ENCODE measurements at places on chromosomes 4 and X.

GRCh38 chr4:146855761-146856160, 89.9 kb downstream of the TTC29 start:
- no peak for DNase-seq

DNA sequence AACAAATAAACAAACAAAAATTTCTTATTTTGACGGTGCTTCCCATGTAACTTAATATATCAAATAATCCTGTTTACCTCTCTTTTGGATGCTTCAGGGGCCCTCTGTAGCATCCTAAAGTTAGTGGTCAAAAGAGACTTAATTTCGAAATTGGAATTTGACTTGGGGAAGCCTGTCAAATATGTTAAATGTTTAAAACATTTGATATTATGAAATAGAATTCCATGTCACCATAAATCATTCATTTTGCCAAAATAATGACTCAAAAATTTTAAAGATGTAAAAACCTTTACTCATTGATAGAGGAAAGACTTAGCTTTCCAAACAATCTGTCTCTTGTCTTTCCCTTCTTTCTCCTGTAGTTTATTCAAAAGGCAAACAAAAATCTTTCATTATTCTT, 20.6 kb upstream of the TEX13A start:
- no peak for DNase-seq

- peak; percentile 82 for DNase-seq
Measured at GRCh38 chr4:40992472-40993295, 221.7 kb downstream of the APBB2 start.

DNA sequence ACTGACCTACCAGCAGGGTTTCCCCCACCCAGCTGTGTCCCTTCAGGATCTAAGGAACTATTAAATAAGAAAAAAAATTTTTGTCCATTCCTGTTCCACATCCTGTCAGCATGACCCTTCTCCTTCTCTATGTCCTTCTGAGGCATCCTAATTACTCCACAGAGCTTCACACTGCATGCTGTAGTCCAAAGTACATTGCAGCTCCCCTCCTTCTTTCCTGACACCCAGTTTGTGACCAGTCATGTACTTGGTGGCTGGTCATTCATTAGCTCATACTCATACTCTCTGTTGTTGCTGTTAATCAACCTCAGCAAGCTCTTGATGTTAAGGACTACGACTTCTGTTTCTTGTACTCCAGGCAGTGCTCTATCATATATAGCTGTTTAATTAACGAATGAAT, 2.4 kb upstream of the EGF start:
- no peak for DNase-seq

DNA sequence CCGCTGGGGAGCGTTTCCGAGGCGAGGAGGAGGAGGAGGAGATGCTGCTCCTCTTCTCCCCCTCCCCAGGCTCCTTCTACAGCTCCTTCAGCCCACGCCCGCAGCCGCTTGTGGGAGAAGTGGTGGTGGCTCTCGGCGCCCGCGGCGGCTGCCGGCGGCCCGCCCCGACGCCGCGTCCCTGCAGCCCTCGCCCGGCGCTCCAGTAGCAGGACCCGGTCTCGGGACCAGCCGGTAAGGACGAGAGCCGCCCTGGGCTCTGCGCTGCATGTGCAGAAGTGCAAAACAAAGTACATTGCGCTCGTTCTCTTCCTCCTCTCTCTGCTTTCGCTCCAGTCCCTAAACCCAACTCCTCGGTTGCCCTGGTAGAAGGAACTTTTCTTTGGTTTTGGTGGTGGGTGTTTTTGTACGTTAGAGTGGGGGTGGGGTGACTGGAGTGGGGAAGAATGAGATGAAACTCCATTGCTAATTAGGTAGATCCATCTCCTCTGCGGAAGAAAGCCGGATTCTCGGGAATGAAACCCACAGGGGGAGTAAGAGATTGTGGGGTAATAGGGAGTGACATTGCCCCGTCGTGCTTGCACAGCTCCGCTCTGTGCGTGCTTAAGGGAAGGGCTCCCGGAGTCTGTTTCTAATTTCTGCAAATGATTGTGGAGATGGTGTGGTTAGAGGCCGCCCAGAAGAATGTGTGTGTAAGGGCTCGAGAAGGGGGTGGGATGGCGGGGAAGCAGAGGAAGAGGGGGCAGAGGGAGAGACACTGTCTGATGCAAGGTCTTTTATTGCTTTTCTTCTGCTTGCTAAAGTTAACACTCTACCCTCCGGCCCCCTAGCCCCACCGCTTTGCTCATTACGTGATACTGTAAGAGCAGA, 677 bp downstream of the PTPN13 start:
- DNase-seq, result peak; percentile 94

DNA sequence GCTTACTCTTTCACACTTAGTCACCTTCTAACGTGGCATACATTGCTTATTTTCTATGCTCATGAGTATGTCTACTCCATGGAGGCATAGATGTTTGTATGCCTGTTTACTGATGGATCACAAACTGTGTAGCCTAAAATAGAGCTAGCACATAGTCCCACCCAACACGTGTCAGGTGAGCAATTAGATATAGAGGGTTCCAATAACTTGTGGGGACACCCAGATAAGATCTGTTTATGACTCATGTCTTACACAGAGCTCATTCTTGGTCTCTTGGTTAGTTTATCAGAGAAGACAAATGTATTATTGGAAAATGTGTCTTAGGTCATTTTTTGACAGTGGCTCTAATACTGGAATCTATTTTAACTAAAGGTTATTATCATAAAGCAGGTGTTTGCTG, 6.8 kb downstream of the ZFP42 start:
- no peak for DNase-seq

GRCh38 chr4:125739760-125740159, 425.0 kb downstream of the FAT4 start:
- DNase-seq, result no peak

GRCh38 chrX:100591256-100592051, 6.7 kb downstream of the TNMD start:
- DNase-seq, result no peak

DNA sequence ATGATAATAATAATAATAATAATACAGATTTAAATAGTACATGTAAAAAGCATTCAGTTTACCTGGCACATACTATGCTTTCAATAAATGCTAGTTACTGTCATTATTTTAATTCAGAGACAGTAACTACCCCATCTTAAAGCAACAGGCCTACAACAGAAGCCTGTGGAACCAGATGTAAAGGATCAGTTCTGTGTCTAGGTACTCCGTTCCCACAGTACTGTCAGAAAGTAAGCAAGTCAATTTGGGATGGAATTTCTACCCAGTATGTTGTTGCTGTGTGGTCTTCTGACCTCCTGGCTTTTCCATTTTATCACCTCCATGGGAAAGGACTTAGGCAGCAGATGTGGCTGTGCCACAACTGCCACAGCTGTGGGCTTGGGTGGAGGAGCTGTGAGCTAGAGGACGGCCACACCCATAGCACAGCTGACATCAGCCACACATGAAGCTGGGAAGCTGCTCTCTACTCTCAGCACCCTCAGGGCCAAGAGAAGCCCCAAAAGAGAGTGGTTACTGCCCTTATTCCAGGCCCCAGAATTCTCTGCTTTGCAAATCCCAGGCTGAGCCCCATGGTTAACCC, 102.8 kb downstream of the CBR4 start:
- peak; percentile 40 for DNase-seq

DNA sequence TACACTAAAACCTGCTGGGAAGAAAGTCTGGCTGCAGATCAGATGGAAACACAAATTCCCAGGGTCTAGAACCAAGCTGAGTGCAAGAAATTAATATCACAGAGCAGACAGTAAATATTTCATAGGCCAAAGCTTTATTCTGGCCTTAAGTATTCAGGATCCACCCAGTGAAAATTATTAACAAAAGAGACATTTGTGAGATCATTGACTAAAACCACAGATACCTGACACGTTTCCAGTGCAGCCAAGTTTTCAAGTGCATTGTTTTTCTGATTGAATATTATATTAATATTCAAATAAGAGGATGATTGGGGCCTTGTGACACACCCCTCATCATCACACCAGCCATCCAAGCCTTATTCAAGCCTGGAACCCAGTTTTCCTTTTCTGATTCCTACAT, 10.3 kb downstream of the ELOVL6 start:
- no peak for DNase-seq

DNA sequence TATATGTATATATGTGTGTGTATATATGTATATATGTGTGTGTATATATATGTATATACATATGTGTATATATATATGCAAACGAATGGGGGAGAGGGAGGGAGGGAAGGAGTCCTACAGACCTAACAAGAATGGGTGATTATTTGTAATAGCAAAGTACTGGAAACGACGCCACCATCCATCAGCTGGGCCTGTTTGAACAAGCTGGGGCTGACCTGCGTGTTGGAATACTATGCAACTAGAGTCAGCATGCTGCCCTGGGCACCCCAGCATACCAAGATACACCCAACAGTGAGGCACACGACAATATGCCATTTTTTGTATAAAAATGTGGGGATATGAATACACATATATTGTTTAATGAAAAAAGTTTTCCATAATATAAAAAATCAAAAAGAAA, 21.6 kb upstream of the CCNQ start:
- DNase-seq, result no peak

GRCh38 chr4:20203508-20203907, 48.2 kb upstream of the SLIT2 start:
- DNase-seq, result peak; percentile 92

GRCh38 chrX:19611636-19612376, 96.5 kb upstream of the MAP3K15 start:
- DNase-seq, result no peak

- DNase-seq, result no peak
Measured at GRCh38 chr4:150950657-150951288, 64.3 kb downstream of the LRBA start.

DNA sequence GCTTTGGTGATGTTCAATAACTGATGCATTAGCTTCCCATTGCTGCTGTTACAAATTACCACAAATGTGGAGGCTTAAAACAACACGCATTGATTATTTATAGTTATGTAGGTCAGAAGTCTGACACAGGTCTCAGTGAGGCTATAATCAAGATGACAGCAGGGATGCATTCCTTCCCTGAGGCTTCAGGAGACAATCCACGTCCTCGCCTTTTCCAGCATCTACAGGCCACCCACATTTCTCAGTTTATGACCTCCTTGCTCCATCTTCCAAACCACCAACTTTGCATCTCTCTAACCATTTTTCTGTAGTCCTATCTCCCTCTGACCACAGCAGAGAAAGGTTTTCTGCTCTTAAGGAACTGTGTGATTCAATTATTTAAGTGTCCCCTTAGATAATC, 92.5 kb downstream of the GASK1B start:
- no peak for DNase-seq

- DNase-seq, result no peak
Measured at GRCh38 chrX:136061286-136061685, 76.1 kb downstream of the SLC9A6 start.

- DNase-seq, result no peak
Measured at GRCh38 chrX:138939038-138939437, 227.5 kb upstream of the FGF13 start.

DNA sequence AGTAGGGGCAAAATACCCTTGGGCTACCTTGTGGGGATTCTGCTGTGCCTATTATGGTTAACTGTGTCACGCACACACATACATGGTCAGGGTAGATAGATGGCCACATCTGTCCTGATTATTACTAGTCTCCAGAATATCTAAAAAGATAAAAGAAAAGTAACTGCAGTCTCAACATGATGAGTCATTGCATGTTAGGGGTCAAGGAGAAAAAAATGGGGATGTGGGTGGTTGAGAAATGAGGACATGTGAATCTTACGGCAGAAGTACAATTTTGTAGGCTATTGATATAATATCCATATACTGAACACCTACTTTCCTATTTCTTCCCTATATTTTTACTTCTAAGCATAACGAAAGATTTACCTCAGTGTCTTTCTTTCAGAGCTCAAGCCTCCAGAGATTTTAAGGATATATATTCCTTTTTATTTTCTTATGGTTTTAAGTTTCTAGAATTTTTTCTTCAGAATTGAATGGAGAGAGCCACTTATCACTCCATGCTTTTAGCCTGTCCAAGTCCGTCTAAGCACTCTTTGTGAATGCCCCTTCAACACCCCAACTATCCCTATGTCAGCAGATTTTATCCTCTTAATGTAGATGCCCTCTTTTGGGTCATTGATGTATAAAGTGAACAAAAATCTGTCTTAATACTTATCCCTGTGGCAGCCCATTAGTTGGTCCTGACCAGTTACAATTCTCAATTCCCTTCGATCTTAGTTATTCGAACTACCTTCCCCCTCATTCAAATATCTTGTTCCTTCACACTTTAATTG, 642.2 kb downstream of the IQCM start:
- DNase-seq, result no peak

DNA sequence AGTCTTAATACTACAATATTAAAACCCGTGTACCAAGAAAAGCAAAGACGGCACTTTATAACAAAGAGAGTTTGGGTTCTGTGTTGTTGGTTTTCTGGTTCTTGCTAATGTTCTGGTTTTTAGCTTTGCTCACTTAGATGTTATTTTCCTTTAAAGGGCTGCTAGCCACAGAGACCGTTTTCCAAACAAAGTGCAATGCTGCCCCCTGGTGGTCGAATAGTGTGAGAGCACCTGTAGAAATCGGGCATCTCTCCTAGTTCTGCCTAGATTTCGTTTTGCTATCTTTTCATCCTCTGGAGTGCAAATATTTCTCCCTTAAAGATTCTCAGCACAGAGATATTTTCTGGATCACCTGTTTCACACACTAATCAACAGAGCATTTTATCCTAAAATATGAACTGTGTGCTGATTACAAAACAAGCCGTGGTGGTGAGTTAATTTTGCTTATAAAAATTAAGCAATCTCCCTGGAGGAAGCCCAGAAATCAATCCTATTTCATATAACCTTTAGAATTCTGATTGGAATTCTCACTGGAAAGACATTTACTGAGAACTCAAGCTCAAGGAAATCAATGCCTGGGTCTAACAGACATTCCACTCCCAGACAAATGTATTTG, 334.5 kb upstream of the NOCT start:
- DNase-seq, result peak; percentile 82

Measured in GM23248 (cell line).